Small intestine (tissue), 16 donors: ENCODE measurements at places on chromosomes 13 and 19. TPM values are rescaled to one million over a fixed set of nuclear protein-coding genes. Genes with fewer than 3 reads are reported as not detected.

MATK gene
- 8.9 TPM for polyA plus RNA-seq

SPACA4 gene
- polyA plus RNA-seq, result not detected

NKPD1 gene
- polyA plus RNA-seq, result 0.09 TPM

GZMM gene
- polyA plus RNA-seq, result 0.89 TPM

MYO9B gene
- 42.6 TPM for polyA plus RNA-seq

LRFN3 gene
- polyA plus RNA-seq, result 3.5 TPM

ZNF763 gene
- polyA plus RNA-seq, result 4.7 TPM

ZNF714 gene
- 0.54 TPM for polyA plus RNA-seq

KIR2DL1 gene
- 0.07 TPM for polyA plus RNA-seq

KL gene
- polyA plus RNA-seq, result 0.81 TPM

ZNF439 gene
- polyA plus RNA-seq, result 8.0 TPM

LYPD3 gene
- polyA plus RNA-seq, result 0.73 TPM

CDC42EP5 gene
- 215 TPM for polyA plus RNA-seq

ZSCAN1 gene
- 0.38 TPM for polyA plus RNA-seq

INSR gene
- 34.4 TPM for polyA plus RNA-seq

HIPK4 gene
- 0.07 TPM for polyA plus RNA-seq

ZNF154 gene
- polyA plus RNA-seq, result 0.27 TPM

GARIN5A gene
- polyA plus RNA-seq, result 0.89 TPM

FCAR gene
- not detected for polyA plus RNA-seq

PKN1 gene
- polyA plus RNA-seq, result 27.8 TPM

WDR18 gene
- polyA plus RNA-seq, result 58.8 TPM

N4BP2L2 gene
- polyA plus RNA-seq, result 31.9 TPM

KLK14 gene
- polyA plus RNA-seq, result 0.22 TPM

SAFB gene
- polyA plus RNA-seq, result 47.3 TPM

REEP6 gene
- polyA plus RNA-seq, result 279 TPM

DACT3 gene
- polyA plus RNA-seq, result 5.3 TPM

ACER1 gene
- not detected for polyA plus RNA-seq

PSG11 gene
- not detected for polyA plus RNA-seq

CEACAM3 gene
- not detected for polyA plus RNA-seq

OR4F17 gene
- not detected for polyA plus RNA-seq
